Mesothelial cell of epicardium (in vitro differentiated cells): ENCODE measurements at places on chromosomes 6 and 20.

DNA sequence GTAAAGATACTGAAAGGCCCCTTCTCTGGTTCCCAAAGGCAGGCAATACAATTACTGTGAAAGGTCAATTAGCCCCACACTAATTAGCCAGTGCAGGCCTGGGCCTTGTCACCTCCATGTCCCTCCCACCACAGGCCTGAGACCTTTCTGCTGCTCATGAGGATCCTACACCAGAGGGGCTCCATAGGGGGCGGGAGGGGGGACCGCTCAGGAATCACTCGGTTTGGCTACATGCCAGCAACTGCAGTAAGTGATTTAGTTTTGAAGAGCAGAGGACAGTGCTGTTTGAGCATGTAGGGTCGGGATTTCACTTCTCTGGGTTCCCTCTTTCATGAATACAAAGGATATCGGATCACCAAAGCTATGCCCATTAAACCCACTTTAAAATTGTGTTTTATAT is 455.6 kb downstream of the PRKN start:
- no peak for DNase-seq
- no peak overlapping the region for H3K4me3 ChIP-seq
- no peaks in the 10 kb centered on the region for H3K36me3 ChIP-seq
- no peak overlapping the region for H3K27ac ChIP-seq

DNA sequence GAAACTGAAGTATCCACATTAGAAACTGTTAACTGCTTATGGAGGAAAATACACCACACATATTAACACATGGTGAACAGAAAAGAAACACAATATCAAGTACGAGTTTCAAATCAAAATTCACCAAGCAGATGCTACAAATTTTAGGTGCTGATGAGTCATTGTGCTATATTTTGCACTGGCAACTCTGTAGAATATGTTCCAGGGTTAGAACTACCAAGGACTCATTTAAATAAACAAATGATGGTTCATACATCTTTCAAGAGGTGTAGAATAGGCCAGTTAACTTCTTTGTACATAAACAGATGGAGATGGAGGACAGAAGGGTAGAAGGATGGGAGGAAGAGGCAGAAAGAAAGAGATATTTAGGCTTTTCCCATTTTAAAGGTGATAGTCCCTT is 184.9 kb downstream of the ARHGAP18 start:
- no peaks in the 10 kb centered on the region for H3K4me1 ChIP-seq
- H3K27ac ChIP-seq, result no peak overlapping the region
- H3K36me3 ChIP-seq, result no peaks in the 10 kb centered on the region
- no peak overlapping the region for H3K4me3 ChIP-seq
- H3K27me3 ChIP-seq, result no peaks in the 10 kb centered on the region

- peaks cover 85% of the 10 kb centered on the region for H3K4me1 ChIP-seq
- H3K27ac ChIP-seq, result peak overlapping the region; percentile 57
- no peak for DNase-seq
- no peak overlapping the region for H3K4me3 ChIP-seq
- no peaks in the 10 kb centered on the region for H3K27me3 ChIP-seq
- H3K36me3 ChIP-seq, result no peaks in the 10 kb centered on the region
These were observed 304.5 kb downstream of the PRL start for GRCh38 chr6:21992178-21992967.

DNA sequence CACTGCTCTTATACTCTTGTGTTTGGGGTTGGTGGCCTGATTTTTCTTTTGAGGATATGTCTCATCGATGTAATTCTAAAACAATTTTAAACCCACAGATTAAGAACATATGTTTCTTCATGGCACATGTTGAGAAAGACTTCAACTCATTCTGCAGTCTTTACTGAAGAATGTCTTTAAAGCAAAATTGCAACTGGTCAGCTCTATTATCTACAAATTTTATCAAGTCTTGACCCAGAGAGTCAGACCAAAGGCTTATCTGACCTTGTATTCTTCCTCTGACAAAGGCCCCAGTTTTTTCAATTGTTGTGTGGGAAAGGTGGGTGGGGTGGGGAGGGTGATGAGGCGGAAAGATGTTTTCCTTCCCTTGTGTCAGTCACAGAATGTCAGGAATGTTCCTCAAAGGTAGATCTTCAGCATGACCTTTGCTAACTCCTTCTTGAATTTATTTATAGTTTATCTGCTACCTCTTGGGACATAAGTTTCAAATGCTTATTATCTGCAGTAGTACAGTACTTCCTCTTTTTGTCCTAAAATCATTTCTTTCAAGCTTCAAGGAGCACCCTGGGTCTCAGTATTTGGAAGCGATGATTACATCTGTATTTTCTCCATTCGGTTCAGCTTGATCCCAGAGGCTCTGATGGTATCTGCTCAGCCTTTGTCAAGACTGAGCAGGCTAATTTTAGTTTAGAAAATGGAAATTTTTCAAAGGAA is 63.2 kb upstream of the TIAM2 start:
- no peaks in the 10 kb centered on the region for H3K27me3 ChIP-seq
- H3K4me1 ChIP-seq, result peaks cover 31% of the 10 kb centered on the region
- H3K27ac ChIP-seq, result peak overlapping the region; percentile 40
- peaks cover 1% of the 10 kb centered on the region for H3K36me3 ChIP-seq
- DNase-seq, result no peak

DNA sequence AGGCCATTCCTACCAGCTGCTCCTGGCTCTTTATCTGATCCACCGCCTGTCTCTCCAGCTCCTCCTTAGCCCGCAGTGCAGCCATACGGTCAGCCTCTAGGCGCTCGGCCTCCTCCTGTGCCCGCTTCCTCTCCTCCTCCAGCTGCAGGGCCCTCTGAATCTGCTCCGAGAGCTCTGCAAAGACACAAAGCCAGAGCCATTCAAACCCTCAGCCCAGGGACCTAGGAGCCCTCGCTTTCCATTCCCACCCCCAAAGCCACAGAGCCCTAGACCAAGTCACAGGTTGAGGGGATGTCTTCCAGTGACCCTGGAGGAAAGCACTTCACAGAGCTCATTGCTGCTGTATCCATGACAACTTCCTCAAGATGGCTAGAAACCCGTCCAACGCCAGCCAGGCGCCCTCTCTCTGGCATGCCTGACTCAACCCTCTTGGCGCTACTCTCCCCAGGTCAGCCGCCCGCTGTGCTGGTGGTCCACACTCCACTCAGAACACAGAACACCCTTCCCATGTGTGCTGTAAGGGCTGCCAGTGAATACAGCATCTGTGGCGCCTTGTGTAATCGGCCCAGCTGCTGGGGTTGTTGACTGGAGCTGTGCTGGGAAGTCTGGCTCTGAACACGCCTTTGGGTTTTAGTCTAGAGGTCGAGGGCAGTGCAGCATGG is 49.3 kb downstream of the EZR start:
- no peak for DNase-seq
- peaks cover 74% of the 10 kb centered on the region for H3K36me3 ChIP-seq
- H3K27ac ChIP-seq, result peak overlapping the region; percentile 33
- H3K4me3 ChIP-seq, result no peak overlapping the region

DNA sequence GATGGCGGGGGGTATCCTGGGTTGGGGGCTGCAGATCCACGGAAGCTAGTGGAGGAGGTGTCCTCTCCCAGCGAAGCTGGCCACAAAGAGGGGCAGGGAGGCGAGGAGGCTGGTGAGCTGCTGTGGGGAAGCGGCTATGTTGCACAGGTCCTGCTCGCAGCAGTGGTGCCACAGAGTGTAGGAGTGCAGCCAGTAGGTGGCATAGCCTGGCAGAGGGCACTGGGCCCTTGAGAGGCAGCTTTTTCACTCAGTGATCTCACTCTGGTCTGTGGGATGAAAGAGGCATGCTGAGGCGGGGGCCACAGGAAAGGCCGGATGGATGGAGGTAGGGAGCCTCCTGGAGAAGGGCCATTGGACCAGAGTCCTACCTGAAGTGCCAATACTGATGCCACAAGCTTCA is 2.9 kb upstream of the LY6G6D start:
- H3K36me3 ChIP-seq, result no peaks in the 10 kb centered on the region
- no peaks in the 10 kb centered on the region for H3K27me3 ChIP-seq
- no peak overlapping the region for H3K4me3 ChIP-seq
- H3K4me1 ChIP-seq, result peaks cover 28% of the 10 kb centered on the region
- peak overlapping the region; percentile 69 for H3K27ac ChIP-seq

DNA sequence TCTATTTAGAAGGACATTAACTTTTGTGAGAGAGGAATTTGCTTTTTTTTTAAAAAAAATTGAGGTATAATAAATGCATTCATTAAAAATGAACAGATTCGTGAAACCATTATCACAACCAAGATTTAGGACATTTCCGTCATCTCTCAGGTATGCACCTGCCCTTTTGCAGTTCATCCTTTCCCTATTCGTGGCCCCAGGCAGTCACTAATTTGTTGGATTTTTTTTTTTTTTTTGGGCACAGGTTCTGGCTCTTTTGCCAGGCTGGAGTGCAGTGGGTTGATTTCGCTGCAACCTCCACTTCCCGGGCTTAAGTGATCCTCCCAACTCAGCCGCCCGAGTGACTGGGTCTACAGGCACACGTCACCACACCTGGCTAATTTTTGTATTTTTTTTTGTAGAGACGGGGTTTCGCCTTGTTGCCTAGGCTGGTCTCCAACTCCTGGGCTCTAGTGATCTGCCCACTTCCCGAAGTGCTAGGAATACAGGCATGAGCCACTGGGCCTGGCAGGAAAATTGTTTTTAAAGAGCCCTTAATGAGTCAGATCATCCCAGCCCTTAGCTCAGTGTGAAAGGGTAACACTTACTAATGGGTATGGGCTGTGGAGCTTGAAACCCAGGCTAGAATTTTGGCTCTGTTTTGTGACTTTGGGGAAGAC is 9.2 kb downstream of the PHF3 start:
- H3K36me3 ChIP-seq, result no peaks in the 10 kb centered on the region
- H3K27ac ChIP-seq, result peak overlapping the region; percentile 59
- H3K4me1 ChIP-seq, result peaks cover 17% of the 10 kb centered on the region
- no peak for DNase-seq

GRCh38 chr6:128686084-128686483 is 165.7 kb upstream of the PTPRK start:
- no peak for DNase-seq
- H3K4me1 ChIP-seq, result peaks cover 6% of the 10 kb centered on the region
- no peak overlapping the region for H3K27ac ChIP-seq
- no peaks in the 10 kb centered on the region for H3K36me3 ChIP-seq
- no peak overlapping the region for H3K4me3 ChIP-seq

- H3K4me1 ChIP-seq, result no peaks in the 10 kb centered on the region
- DNase-seq, result no peak
- peak overlapping the region; percentile 47 for H3K27ac ChIP-seq
- no peaks in the 10 kb centered on the region for H3K27me3 ChIP-seq
- H3K4me3 ChIP-seq, result no peak overlapping the region
These were observed 60.2 kb downstream of the TCP11 start for GRCh38 chr6:35080821-35081425.

DNA sequence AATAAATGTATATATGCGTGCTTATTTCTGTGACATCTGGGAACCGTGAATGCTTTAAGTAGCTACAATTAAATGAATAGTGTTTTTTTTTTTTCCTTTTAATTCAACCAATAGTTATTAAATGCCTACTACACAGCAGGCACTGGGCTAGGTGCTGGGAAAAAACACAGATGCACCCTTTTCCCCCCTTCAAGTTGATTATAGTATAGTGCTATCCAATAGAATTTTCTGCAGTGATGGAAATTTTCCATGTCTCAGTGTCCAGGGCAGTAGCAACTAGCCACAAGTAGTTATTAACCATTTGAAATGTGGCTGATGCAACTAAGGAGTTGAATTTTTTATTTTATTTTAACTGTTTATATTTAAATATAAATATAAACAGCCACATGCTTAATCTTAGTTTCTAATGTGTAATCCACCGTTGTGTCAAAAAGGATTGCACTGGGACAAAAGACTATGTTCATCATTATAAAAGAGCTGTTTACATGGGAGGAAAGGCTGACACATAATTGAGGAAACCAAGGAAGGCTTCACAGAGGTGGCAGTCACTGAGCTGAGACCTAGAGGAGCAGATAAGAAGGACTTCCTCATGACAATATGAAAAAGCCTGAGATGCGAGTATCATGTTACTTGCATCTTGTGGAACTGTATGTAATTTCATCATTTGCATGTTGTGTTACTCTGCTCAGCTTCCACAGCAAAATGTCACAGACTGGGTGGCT is 261.2 kb upstream of the PLCB4 start:
- no peak overlapping the region for H3K27ac ChIP-seq
- no peak overlapping the region for H3K4me3 ChIP-seq
- no peak for DNase-seq
- H3K36me3 ChIP-seq, result peaks cover 2% of the 10 kb centered on the region
- peaks cover 1% of the 10 kb centered on the region for H3K4me1 ChIP-seq

DNA sequence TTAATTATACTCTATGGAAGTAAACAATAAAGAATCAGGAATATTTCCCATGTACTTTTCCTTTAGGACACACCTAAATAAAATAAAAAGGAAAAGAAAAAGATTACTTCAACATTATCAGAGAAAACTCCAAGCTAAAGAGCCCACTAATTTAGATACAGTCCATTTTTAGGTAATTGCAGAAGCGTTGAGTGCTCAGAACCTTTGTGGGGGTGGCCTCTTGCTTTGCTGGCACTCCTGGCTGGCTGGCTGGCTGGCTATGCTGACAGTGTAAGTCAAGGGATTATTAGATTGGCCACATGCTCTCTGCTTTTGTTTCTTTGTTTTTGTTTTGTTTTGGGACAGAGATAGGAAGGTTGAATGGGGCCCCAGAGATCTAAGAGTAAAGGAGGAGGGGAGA is at the start of gene GJE1:
GJE1 (plus strand) TSS at position 301 of the 400 bp plus-strand sequence. CDS start 234 bp downstream, outside the sequence.
- H3K36me3 ChIP-seq, result no peaks in the 10 kb centered on the region
- H3K4me3 ChIP-seq, result no peak within 1 kb of the TSS
- no peak for DNase-seq
- no peaks in the 10 kb centered on the region for H3K27me3 ChIP-seq

- peaks cover 2% of the 10 kb centered on the region for H3K27me3 ChIP-seq
- H3K27ac ChIP-seq, result no peak overlapping the region
- no peaks in the 10 kb centered on the region for H3K4me1 ChIP-seq
- no peak overlapping the region for H3K4me3 ChIP-seq
- no peak for DNase-seq
- H3K36me3 ChIP-seq, result no peaks in the 10 kb centered on the region
These were observed 115.4 kb downstream of the CFAP61 start for GRCh38 chr20:20167698-20168097.

GRCh38 chr6:167798453-167798852 is 28.3 kb upstream of the AFDN start:
- no peak overlapping the region for H3K4me3 ChIP-seq
- no peak overlapping the region for H3K27ac ChIP-seq
- DNase-seq, result no peak
- no peaks in the 10 kb centered on the region for H3K36me3 ChIP-seq
- no peaks in the 10 kb centered on the region for H3K27me3 ChIP-seq

DNA sequence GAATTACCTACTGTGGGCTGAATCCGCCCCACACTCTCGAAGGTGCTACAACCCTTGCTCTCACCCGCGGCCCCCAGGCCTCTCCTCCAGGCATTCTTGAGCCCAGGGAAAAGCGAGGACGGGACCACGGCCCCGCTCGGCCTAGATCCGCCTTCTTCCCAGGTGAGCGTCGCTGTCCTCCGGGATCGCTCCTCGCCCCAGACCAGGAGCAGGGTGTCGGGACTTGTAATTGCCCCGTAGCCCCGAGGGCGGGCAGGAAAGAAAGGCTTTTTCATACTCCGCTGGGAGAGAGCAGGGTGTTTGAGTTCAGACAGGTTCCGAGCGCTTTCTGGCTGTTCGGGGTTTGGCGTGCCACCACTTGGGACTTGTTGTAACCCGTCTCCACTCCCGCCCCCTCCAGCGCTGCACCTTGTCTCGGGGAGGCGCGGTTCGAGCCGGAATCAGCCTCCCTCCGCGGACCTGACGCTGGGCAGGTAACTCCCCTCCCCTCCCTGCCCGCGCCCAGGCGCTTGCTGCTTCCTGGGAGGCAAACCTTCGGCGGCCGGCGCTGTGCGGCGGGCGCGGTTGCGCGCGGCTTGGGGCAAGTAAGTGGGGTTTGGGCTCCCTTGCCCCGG is at the start of gene FAM83B:
FAM83B (plus strand) TSS at position 529 of the 614 bp plus-strand sequence. CDS start 23,476 bp downstream, outside the sequence.
- peaks cover 34% of the 10 kb centered on the region for H3K4me1 ChIP-seq
- peaks cover 6% of the 10 kb centered on the region for H3K27me3 ChIP-seq
- peak; percentile 45 for DNase-seq
- H3K4me3 ChIP-seq, result peak within 1 kb of the TSS; percentile 99

GRCh38 chr20:46268131-46268614 is 40.1 kb downstream of the CDH22 start:
- no peaks in the 10 kb centered on the region for H3K4me1 ChIP-seq
- no peak overlapping the region for H3K4me3 ChIP-seq
- H3K27ac ChIP-seq, result no peak overlapping the region
